ENCODE measurements at places on chromosomes 3 and 15. TPM values are rescaled to one million over a fixed set of nuclear protein-coding genes. Genes with fewer than 3 reads are reported as not detected.

STRIT1 gene
- not detected for total RNA-seq

TGM4 gene
- total RNA-seq, result not detected

SYNPR gene
- not detected for total RNA-seq

ZIC4 gene
- total RNA-seq, result not detected

CFAP20DC gene
- total RNA-seq, result 0.13 TPM

PPP1R14D gene
- not detected for total RNA-seq

- H3K4me1 ChIP-seq, result no peaks in the 10 kb centered on the region
- H3K4me3 ChIP-seq, result no peak overlapping the region
- H3K27me3 ChIP-seq, result no peaks in the 10 kb centered on the region
- no peak overlapping the region for H3K27ac ChIP-seq
Measured at GRCh38 chr15:71951134-71951533, 140.8 kb downstream of the NR2E3 start.

DNA sequence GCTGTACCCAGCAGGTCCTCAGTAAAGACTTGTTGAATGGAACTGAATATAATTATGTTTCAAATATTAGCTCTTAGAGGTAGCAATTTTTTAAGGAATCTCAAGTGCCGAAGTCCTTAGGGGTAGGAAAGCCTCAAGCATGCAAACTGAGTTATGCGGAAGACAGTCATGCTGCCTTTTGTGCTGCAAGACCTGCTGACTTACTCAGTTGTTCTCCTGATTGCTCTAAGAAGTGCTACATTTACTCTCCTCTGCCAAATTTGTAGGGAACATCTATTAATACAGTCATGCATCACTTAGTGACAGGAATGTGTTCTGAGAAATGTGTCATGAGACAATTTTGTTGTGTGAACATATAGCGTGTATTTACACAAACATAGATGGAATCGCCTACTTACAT lies 325.6 kb upstream of the AZI2 start:
- no peaks in the 10 kb centered on the region for H3K36me3 ChIP-seq
- H3K4me3 ChIP-seq, result no peak overlapping the region
- no peak for ATAC-seq
- no peaks in the 10 kb centered on the region for H3K27me3 ChIP-seq
- H3K4me1 ChIP-seq, result no peaks in the 10 kb centered on the region

DNA sequence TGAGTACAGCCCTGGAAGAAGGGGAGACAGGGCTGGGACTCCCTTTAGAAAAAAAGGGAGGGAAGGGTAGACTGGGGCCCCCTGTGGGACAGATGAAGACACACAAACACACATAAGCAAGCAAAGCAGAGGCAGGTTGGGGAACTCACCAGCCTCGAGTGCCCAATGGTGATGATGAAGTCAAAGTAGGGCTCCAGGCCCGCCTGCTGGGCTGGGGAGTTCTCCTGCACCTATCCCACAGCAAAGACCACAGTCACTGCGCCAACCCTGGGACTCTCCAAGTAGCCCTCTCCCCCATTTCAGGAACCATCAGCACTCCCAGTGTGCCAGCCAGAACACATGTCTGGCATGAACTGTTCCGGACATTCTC lies 4.1 kb downstream of the GORASP1 start:
- no peak for ATAC-seq
- peaks cover 24% of the 10 kb centered on the region for H3K4me1 ChIP-seq
- H3K36me3 ChIP-seq, result no peaks in the 10 kb centered on the region
- peak overlapping the region; percentile 96 for H3K27ac ChIP-seq
- H3K27me3 ChIP-seq, result no peaks in the 10 kb centered on the region
- H3K4me3 ChIP-seq, result no peak overlapping the region

DNA sequence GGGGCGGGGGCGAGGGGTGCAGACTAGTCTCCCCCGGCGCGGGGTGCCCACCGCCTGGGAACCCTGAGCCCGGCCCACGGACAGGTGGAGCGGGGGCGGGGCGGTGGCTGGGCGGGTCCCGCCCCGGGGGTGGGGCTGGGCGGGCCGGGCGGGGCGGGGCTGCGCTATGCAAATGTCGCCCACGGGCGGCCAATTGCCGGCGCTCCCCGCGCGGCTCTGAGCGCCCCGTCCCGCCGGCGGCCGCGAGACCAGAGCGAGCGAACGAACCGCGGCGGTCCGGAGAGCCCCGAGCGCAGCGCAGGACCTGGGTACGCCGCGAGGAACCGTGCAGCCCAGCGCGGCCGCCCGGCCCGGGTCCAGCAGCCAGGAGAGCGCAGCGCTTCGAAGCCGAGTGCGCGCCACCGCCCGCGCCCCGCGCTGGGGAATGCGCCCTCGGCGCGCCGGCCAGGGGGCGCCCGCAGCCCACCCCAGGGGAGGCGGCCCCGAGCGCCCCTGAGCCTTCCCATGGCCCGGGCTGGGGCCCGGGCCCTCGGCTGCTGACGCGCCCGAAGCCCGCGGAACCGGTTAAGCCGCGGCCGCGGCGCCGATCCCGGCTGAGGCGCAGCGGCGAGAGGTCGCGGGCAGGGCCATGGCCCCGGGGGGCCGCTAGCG lies at the start of gene SEMA3F:
Gene SEMA3F (plus strand): TSS at position 485 of the 651 bp plus-strand sequence. CDS start 4,299 bp downstream, outside the sequence.
- H3K4me3 ChIP-seq, result peak within 1 kb of the TSS; percentile 45
- peak within 1 kb of the TSS; percentile 83 for H3K27ac ChIP-seq
- peak; percentile 86 for ATAC-seq

GRCh38 chr3:129502641-129503408 lies 25.6 kb upstream of the RHO start:
- ATAC-seq, result no peak
- H3K36me3 ChIP-seq, result no peaks in the 10 kb centered on the region
- H3K27me3 ChIP-seq, result no peaks in the 10 kb centered on the region
- H3K4me3 ChIP-seq, result no peak overlapping the region
- H3K4me1 ChIP-seq, result no peaks in the 10 kb centered on the region
- no peak overlapping the region for H3K27ac ChIP-seq

- H3K4me3 ChIP-seq, result no peak overlapping the region
- no peak overlapping the region for H3K27ac ChIP-seq
Measured at GRCh38 chr15:52746162-52746757, 43.9 kb downstream of the ONECUT1 start.

DNA sequence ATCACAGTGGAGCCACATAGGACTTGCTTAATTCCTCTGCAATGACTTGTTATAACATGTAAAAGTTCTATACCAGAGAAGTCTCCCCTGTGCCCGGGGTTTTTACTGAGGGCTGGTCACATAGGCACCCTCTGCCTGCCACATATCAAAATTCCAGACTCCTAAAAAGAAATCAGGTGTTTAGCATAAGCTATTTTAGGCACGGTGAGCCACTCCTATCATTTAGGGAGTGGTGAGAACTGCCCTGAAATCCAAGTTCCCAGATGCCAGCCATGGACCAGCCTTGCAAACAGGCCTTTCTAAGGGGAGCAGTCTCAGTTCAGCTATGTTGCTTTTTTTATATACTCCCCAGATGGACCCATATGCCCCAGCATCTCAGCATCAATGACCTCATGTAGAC lies 130.3 kb downstream of the THSD4 start:
- H3K4me1 ChIP-seq, result no peaks in the 10 kb centered on the region
- no peaks in the 10 kb centered on the region for H3K27me3 ChIP-seq
- no peak overlapping the region for H3K27ac ChIP-seq
- no peak for ATAC-seq
- no peak overlapping the region for H3K4me3 ChIP-seq
- H3K36me3 ChIP-seq, result no peaks in the 10 kb centered on the region

DNA sequence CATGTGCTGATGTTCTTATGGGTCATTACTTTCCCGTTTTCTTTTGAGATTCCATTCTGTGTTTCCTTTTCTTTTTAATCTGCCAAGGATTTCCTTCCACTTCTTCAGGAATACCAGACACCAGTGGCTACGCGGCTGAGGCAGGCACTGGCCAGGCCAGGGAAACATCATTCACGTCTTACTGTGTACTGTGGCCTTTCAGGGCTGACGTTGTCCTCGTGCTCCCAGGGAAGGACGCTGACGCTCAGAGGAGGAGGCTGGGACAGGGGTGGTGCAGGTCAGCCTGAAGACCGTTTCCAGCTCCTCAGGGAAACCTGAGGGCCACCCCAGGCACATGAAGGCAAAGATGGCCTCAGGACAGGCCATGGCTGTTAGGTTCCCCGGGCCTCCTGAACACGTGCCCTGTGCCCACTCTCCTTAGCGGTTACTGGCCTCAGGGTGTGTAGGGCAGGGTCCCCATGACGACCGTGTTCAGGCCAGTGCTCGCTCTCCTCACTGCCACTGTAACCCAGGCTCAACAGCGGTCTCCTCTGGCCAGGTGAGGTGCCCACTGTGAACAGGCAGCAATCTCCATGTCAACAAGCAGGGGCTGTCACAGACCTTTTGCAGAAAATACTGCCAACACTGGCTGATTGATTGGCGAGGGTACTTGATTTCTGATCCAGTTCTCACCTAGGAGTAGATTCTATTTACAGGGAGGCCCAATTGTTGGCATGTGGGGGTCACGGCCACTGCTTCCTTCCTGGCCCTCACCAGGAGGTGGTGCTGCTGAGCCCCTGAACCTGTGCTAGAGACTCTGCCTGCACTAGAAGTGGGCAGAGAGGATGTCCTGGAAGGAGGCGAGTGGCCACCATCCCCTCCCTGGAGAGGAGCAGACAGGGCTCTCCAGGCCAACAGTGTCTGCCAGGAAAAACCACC lies 169.5 kb downstream of the ATP10A start:
- no peak overlapping the region for H3K27ac ChIP-seq
- ATAC-seq, result peak; percentile 35
- no peaks in the 10 kb centered on the region for H3K4me1 ChIP-seq
- no peak overlapping the region for H3K4me3 ChIP-seq
- no peaks in the 10 kb centered on the region for H3K27me3 ChIP-seq

DNA sequence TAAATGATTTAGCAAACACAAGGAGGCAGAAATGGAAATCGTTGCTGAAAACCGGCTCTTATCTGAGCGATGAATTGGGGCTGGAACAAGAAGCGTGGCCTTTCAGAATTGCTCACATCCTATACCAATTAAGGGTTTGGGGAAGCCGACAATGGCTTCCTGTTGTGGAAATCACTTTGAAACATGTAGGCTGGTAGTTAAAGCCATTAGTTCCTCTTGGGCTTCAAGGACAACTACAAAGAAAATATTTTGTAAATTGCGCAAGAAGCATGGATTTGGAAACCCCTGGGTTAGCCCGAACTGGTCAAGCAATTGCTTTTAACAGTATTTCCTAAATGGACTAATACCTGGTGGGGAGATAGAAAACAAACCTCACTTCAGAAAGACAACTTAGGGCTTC lies 182.4 kb downstream of the ADAMTS9 start:
- no peaks in the 10 kb centered on the region for H3K27me3 ChIP-seq
- no peaks in the 10 kb centered on the region for H3K36me3 ChIP-seq
- no peak overlapping the region for H3K27ac ChIP-seq
- no peak for ATAC-seq
- no peak overlapping the region for H3K4me3 ChIP-seq

DNA sequence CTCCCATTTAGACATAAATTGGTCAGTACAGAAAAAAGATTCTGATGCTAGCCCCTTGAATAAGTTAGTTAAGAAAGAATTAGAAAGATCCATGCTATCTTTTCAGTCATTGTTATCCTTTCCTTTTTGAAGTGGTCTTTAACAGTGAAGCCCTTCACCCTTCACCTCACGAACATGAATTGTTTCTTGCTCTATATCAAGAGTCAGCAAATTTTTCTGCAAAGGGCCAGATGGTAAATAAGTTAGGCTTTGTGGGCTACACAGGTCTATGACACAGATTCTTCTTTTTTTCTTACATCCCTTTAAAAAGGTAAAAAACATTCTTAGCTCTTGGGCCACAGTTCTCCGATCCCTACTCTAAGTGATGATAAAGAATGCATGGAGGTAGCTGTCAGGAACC lies 74.9 kb downstream of the DMXL2 start:
- no peaks in the 10 kb centered on the region for H3K4me1 ChIP-seq
- H3K27me3 ChIP-seq, result no peaks in the 10 kb centered on the region
- H3K27ac ChIP-seq, result no peak overlapping the region

DNA sequence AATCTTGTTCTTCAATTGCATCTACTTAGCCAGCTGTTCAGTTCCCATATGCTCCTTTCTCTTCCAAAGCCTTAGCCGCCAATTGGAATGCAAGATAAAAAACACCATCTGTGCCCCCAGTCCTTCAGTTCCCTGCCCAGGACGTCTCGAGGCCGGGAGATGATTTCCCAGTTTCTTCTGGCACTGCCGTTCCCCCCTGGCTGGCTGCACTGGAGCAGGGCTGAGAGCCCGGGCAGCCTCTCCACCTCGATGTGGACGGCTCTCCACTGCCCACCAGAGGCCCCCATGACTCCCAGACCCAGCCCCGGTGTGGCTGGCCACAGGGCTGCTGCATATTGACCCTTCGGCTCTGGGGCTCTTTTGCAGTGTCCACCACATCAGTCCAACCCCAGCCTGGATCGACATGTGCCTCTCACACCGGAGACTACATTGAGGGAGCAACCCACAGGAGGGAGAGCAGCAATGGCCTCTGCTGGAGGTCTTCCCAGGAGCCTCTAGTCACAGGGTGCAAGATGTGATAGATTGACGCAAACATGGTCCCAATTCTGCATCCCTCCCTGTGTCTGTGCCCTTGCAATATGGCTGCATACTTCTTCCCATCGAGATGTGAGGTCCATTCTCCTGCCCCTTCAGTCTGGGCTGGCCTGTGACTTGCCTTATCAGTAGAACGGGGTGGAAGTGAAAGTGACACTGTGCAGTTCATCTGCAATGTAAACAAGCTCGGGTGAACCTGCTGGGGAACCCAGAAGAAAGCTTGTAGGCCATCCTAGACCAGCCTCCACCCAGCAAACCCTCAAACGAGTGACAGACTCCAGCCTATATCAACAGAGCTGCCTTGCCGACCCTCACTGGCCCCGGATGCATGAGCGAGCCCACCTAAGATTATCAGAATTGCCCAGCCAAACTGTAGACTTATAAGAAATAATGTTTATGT lies 52.3 kb upstream of the PRR20G start:
- no peak for ATAC-seq
- H3K27ac ChIP-seq, result no peak overlapping the region
- H3K4me1 ChIP-seq, result peaks cover 7% of the 10 kb centered on the region

DNA sequence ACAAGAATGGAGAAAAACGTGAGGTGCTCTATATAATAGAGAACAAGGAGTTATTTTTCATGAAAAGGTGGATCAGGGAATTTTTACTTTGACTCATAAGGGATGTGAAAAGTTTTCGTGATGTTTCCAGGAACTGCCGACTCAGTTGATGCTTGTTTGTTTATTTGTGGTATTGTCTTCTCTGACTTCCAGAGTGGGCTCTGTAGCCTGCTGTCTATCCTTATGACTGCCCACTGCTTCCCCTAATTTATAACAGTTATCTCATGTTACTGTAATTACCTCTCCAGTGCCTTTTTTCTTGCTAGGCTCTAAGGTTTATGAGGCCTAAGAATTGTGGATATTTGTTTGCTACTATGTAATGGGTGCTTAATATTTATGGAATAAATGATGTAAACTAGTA lies 12.3 kb downstream of the ARL13B start:
- no peaks in the 10 kb centered on the region for H3K4me1 ChIP-seq
- H3K27me3 ChIP-seq, result no peaks in the 10 kb centered on the region
- ATAC-seq, result no peak
- no peak overlapping the region for H3K27ac ChIP-seq

GRCh38 chr3:153038779-153039178 lies 123.2 kb upstream of the RAP2B start:
- no peak overlapping the region for H3K4me3 ChIP-seq
- no peaks in the 10 kb centered on the region for H3K27me3 ChIP-seq
- H3K4me1 ChIP-seq, result peaks cover 9% of the 10 kb centered on the region
- no peak overlapping the region for H3K27ac ChIP-seq

- H3K27ac ChIP-seq, result no peak overlapping the region
- no peaks in the 10 kb centered on the region for H3K36me3 ChIP-seq
- no peak overlapping the region for H3K4me3 ChIP-seq
- ATAC-seq, result no peak
- peaks cover 7% of the 10 kb centered on the region for H3K27me3 ChIP-seq
- no peaks in the 10 kb centered on the region for H3K4me1 ChIP-seq
Measured at GRCh38 chr3:39639344-39640236, 169.8 kb upstream of the MYRIP start.

Data from gastroesophageal sphincter (tissue), 4 donors.